ENCODE measurements at places on chromosomes 12 and 14. TPM values are rescaled to one million over a fixed set of nuclear protein-coding genes. Genes with fewer than 3 reads are reported as not detected.

DNA sequence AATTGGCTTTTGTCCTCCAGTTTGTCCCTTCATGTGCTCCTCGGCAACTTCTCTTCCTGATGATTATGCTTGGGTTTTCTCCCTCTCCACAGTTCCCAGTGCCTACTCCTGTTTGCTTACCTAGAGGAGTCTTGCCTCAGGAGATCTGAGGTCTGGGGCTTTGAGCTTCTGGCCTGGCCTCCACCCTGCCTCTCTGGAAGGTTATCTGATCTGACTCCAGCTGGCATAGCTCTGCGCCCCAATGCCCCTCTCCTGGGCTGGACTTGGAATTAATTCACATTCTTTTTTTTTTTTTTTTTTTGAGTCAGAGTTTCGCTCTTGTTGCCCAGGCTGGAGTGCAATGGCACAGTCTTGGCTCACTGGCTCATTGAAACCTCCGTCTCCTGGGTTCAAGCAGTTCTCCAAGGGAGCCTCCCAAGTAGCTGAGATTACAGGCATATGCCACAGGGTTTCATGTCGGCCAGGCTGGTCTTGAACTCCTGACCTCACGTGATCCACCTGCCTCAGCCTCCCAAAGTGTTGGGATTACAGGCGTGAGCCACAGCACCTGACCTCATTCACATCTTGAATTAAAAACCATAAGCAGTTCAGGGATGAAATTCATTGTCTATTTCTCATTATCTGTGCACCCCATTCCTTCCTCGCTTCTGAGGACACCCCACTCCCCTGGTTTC, 33.5 kb downstream of the CFL2 start:
- no peak for DNase-seq

DNA sequence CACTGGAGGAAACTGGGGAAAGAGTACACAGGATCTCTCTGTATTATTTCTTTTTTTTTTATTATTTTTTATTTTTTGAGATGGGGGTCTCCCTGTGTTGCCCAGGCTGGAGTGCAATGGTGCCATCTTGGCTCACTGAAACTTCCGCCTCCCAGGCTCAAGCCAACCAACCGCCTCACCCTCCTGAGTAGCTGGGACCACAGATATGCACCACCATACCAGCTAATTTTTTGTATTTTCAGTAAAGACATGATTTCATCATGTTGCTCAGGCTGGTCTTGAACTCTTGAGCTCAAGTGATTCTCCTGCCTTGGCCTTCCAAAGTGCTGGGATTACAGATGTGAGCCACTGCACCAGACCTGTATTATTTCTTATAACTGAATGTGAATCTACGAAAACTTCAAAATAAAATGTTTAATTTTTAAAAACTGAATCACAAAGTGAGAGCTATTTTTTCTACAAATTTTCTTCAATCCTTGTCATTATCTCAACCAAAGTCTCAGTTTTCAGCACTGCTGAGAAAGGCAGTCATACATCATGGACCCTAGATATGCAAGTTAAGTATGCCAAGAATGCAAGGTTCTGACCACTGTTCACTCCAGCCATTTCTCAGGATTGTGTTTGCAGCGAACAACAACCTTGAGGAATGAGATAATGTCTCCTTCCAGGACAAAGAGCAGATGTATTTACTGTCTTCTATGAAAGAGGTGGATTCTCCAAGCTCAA, 2.4 kb downstream of the EAPP start:
- DNase-seq: no peak

DNA sequence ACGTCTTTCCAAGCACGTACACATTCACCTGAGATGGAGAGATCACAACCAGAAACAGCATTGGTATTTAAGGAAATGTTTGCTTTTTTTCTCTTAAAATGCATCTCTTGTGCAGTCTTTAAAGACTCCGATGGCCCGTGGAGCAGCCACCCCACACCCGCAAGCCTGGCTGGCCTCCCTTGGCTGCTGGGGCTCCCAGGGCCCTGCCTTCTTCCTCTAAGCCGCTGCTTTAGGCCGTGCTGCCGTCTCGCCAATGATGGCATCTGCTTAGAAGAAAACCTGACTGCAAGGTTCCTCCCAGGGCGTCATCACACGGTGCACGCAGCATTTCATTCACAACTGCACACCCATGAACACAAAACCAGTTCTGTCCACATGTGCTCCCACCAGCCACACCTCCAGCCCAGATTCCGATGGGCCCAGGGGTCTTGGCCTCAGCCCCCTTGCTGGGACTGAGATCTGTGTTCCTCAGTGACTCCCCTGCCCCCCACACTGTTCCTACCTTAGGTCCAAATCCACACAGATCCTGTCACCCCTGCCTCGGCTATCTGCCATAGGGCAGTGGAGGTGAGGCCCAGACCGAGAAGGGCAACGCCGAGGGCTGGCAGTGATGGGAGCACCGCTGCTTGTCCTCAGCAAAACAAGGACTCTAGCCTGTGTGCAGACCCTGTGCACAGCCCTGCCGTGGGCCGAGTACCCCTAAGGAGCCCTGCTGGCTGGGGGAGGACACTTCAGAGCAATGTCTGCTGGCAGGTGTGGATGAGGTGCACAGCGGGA, 4.4 kb downstream of the BTBD6 start:
- DNase-seq: no peak

GRCh38 chr14:29712601-29713000, 215.0 kb downstream of the PRKD1 start:
- DNase-seq: no peak

- DNase-seq: no peak
Observed at GRCh38 chr14:89196545-89196944, 220.5 kb downstream of the FOXN3 start.

DNA sequence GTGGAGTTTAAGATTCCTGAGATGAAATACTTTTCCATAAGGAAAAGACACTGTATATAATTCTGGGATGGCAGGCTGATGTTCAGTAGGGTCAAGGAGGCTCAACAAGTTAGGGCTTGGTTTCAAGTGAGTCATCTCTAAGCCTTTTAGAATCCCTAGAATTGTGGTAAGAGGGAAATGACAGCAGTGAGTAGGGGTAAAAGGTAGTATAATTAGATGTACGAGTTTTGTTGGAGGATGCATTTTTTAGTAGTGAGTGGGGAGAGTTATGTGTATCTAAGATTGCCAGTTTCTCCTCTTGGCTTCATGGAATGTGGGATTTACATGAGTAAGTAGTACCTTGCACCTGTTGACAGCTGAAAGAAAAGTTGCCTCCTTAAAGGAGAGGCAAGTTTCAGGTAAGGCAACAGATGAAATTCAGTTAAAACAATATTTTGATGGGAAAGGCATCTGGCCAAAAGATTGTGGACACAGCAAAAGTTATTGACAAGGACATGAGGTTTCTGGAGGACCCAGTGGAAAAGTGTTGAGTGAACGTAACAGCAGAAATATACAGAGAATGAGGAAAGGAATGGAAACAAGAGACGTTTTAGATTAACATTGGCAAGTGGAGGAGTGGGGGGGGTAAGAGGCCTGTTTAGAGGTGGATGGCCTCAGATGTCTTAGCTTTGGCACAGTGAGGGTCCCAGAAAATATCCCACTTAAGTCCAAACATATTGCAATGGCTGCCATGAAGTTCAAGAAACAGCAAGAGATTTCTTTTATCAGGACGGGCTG, 21.8 kb downstream of the LMO3 start:
- no peak for DNase-seq

DNA sequence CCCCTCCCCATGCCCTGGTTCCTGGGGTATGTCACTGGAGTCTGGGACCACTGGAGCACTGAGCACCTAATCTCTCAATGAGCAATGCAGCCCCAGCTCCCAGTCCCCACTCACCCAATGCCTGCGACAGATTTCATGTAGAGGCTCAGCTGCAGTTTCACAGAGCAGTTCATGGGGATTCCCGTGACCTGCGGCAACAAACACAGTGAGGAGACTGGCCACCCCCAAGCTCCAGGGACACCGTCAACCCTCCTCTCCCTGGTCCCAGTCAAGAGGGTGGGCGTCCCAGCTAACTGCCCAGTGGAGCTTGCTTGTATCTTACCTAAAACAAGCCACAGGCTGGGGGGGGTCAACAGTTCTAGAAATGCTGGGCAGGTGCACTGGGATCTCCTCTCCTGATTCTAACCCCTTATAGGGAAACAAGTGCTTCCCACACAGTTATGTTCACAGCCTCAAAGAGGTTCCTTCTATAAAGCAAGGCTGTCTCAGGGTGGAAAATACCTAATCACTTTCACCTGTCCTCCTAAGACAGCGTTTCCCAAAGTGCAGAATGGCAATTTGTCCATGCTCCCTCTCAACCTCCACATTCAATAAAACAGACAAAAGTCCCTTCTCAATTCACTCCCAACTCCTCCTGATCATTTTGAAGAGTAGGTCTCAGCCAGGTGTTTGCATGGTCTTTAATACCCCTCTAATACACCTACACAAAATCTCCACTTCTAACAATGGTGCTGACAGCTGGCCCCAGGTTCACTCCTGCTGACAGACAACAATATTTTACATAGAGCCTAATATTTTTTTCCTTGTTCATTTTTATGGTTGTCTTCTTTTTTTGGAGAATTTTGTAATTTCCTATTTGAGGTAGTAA, 68.3 kb downstream of the SCARB1 start:
- peak; percentile 21 for DNase-seq

DNA sequence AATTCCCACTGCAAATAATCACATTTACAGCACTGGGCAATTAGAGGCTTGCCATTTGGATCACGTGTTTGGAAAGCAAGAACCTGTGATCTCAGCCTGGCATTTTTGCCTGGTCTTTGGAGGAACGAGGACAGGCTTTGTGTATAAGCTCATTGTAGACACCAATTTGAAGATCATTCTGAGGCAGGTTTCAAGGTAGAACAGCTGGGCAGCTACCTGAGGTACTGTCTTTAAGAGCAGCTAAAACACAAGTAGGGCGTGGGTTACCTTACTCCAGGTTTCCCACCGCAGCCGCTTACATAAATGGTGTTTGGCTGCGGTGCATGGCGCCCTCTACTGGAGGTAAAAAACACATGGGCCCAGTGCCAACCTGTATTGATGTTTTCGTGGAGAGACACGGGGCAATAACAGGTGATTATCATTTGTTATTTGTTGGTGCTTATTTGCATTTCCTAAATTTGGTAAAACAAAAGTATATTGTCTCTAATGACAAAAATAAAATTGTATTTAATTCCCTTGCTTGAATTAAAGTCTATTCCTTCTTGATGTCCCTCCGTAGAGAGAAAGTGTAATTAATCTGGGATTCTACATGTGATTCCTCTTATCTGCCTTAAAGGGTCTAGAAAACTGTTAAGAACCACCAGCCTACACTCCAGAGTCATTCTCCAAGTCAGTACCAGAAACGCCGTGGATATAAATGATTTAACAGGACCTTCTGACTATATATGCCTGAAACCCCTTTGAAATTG, 69.7 kb downstream of the SVOP start:
- DNase-seq: peak; percentile 83

- no peak for DNase-seq
Observed at GRCh38 chr12:19411234-19412204, 27.8 kb upstream of the AEBP2 start.

DNA sequence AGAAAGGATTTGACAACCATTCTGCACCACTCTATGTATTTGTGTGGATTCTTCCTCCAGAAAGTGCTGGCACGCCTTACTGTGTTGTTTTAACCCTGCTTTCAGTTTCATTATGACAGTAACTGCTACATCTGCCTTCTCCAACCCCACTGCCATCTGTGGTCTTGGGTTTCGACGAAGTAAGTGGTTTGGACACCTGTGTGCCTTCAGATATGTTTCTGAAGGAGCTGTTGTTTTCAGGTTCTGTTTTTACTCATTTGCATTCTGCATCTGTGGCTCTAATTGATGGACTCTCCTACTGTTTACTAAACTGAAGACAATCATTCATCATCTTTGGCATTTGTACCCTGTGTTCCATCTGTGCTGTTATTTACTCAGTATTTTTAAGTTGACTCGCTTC, 4.1 kb downstream of the TSHR start:
- DNase-seq: peak; percentile 72

DNA sequence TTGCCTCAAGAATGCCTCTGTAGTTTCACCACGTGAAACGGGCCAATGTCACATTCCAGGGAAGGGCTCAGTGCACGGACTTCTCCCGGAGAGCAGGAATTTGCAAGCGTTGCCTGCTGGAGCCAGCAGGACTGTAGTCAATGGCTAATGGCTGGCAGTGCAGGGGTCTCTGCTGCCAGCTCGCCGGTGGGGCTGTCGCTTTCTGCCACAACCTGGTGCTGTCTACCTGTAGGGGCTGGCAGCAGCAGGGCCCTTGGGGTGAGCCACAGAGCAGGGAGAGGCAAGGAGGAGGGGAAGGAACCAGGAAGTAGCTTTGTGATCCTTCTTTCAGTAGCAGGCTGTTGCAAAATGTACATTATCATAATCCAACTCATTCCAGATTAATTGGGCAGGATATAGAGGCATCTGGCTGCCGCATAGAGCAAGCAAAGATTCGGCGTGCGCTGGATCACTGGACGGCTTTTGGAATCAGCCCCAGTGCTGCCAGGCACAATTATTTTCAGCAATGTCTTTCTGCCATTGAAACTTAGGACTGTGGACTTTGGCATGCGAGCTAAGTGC, 114.1 kb downstream of the PAPOLA start:
- no peak for DNase-seq

GRCh38 chr12:38638401-38638800, 267.0 kb downstream of the CPNE8 start:
- no peak for DNase-seq

- peak; percentile 19 for DNase-seq
Observed at GRCh38 chr12:90102957-90103652, 394.5 kb upstream of the ATP2B1 start.

GRCh38 chr14:104278214-104278534, 139.8 kb downstream of the KIF26A start:
- no peak for DNase-seq

DNA sequence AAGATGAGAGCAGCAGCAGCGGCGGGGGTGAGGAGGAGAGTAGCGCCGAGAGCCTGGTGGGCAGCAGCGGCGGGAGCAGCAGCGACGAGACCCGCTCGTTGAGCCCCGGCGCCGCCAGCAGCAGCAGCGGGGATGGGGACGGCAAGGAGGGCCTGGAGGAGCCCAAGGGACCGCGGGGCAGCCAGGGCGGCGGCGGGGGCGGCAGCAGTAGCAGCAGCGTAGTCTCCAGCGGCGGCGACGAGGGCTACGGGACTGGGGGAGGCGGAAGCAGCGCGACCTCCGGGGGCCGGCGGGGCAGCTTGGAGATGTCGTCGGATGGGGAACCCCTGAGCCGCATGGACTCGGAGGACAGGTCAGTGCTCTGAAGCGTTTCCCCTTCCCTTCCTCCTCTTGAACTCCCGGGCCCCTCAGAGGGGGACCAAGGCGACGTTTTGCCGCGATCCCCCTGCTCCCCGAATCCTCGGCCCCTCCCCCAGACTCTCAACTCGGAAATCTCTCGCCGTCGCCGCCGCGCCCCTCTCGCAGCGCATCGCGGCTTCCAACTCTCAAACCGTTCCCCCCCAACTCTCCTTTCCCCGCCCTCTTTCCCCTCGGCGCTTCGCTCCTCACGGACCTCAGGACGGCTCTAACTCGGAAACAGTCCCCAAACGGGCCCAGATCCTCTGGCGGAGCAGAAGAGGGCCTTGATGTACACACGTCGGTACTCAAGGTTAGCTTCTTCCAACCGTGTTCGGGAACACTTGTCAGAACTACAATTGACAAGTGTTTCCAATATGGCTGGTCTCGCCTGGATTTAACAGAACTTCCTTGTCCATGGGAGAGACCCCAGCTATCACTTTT, 947 bp downstream of the AEBP2 start:
- DNase-seq: peak; percentile 71

PDZRN4 gene
- not detected for total RNA-seq

HOXC11 gene
- not detected for total RNA-seq

CSRP2 gene
- 2.0 TPM for total RNA-seq

TAS2R31 gene
- total RNA-seq: 1.6 TPM

OR6C1 gene
- not detected for total RNA-seq

OVCH1 gene
- not detected for total RNA-seq

CISTR gene
- not detected for total RNA-seq

Measured in activated CD4-positive, alpha-beta T cell treated with anti-CD3 and anti-CD28 coated beads for 36 hours (primary cell).